Naive thymus-derived CD8-positive, alpha-beta T cell (primary cell): ENCODE measurements at places on chromosomes 5 and 9. TPM values are rescaled to one million over a fixed set of nuclear protein-coding genes. Genes with fewer than 3 reads are reported as not detected.

DNA sequence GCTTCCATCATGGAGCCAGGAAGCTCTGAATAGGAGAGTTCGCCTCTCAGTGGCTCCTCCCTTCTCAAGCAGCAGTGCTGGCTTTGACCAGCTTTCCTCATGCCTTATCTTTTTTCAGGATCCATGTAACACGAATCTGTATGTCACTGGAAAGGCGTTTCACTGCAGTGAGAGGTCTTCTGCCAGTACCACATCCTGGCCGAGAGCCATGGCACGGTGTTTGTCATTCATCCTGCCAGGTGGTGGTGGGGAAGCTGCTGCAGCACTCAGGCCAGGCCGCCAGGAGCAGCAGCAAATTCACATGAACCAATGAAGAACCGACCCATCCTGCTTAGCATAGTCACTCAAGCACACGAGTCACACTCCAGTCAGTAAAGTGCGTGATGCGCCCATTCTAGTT is 179.0 kb downstream of the FANCC start:
- no peak for DNase-seq

DNA sequence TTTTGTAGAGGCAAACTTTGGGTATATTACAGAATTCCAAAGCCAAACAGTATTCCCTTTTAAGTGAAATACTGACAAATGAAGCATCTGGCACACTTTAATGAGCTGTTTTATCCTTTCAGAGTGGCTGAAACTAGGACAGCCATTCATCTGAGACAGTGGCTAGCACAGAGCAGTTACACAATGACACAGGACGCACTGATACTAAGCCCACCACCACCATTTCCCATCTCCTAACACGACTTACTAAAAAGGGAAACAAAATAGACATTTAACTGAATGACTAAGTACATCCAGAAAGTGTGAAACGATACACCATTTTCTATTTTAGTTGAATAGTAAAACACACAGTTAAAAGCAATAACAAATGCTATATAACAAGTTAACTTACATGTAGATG is 120.4 kb upstream of the RETREG1 start:
- DNase-seq, result no peak

DNA sequence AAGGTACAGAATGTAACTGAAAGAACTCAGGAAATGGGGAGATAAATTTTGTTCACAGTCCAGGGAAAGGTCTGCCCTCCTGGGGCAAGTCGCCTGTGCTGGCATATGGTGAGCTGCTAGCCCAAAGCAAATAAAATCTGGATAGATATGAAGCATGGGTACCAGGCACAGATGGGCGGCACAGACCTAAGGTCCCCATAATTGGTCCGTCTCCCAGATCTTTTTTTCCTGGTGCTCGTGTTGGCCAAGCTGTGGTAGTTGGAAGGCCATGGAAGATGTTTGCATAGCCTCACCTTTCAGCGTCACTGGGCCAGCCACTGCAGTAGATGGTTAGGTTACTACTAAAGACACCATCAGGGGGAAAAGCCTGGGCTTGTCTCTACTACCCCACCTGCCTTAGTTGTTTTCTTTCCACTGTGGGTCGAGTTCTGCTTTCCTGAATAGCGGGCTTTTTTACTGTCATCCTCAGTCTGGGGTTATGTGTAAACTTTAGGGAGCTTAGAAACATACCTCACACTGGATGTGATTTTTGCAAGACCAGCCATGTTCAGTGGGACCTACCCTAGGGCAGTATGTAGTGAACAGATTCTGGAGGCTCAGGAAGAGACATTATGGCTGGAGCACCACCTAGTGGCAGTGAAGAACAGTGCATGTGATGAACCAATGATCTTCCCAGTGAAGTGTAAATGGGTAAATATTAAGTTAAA is 24.2 kb upstream of the GLRX start:
- peak; percentile 74 for DNase-seq

DNA sequence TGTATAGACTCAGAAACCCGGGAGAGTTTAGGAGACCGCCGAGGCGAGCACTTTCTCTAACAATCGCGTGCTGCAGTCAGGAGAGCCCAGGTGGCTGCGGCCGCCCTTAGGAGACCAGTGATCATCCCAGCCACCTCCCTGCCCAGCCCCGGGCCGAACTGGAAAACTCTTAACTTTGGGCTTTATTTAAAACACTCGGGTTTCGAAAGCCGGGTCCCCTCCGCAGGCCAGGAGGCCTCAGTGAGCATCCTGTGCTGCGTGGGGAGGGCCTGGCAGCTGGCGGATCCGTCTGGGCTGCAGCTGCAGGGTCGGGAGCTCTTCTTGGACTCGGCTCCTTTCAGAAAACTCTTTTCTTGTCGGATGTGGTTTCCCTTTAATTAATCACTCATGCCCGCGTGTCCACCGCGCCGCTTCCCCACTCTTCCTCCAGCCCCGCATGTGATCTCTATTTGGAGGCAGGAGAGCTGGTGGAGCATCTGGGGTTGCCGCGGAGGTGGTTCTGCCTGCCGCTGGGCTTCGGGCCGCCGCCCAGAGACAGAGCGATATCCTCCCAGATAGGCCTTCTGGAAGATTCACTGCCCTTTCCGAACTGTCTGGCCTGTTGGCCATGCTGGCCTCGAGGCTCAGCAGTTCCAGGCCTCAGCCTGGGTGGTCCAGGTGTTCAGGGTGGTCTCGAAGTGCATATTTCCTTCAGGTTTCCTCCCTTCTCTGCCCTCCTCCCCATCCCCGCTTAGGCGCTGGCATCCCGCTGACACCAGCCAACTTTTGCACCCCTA is 59.5 kb downstream of the TMEM174 start:
- DNase-seq, result no peak

GRCh38 chr9:120197605-120198004 is 382.4 kb downstream of the CDK5RAP2 start:
- DNase-seq, result no peak

- no peak for DNase-seq
Observed at GRCh38 chr5:131156385-131156784, 8.7 kb downstream of the HINT1 start.

DNA sequence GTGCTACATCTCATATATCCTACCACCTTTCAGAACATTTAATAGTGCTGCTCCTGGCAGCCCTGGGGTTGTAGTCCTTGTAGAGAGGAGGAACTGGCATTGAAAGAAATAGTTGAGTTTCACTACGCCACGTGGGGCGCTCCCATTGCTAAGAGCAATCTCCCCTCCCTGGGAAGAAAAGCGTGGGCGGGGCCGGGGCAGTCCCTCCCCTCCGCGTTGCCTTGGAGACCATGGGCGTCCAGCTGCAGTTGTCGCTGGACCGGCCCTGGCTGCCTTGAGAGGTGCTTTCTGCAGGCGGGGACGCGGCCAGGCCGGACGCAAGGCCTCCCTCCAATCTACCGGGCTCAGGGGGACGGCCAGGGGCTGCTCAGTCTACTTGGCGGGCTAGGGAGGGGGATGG is 368 bp upstream of the CCDC180 start:
- no peak for DNase-seq

GRCh38 chr5:3460416-3460815 is 135.2 kb upstream of the IRX1 start:
- no peak for DNase-seq

DNA sequence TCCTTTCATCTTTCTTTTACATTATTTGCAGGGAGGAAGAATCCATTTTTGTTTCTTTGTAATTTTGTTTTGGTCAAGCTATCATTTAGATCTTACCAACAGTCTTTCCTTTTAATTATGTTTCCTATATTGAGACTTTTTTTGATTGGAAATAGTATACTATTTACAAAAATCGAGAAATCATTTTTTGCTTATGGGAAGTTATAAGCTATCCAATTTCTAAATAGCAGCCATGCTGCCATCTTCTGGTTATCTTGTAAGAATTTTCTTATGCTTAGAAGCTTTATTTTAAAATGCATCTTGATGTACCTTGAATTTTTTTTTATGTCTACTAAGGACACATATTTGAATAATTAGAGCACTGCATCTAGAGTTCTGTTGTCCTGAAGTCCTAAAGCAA is 821.2 kb downstream of the PTPRD start:
- no peak for DNase-seq

GRCh38 chr5:173629628-173630027 is 13.2 kb upstream of the BOD1 start:
- DNase-seq, result no peak

DNA sequence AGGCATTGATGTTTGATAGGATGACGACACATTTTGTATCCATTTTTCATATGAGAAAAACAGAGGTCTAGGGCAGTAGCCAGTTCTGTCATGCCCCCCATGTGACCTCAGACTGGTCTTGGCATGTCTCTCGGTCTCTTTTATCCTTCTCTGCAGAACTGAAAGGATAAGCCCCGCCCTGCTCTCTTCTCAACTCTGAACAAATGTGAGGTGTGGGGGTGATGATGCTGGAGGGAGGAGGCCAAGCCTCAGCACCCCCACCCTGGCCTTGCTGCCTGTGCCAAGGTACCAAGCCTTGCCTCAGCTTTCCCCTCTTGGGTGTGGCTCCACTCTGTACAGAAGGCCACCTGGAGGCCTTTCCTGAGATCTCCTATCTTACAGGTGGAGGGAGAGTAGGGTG is 19.5 kb upstream of the CRB2 start:
- no peak for DNase-seq

GRCh38 chr5:74538206-74538661 is 102.3 kb downstream of the ENC1 start:
- no peak for DNase-seq

DNA sequence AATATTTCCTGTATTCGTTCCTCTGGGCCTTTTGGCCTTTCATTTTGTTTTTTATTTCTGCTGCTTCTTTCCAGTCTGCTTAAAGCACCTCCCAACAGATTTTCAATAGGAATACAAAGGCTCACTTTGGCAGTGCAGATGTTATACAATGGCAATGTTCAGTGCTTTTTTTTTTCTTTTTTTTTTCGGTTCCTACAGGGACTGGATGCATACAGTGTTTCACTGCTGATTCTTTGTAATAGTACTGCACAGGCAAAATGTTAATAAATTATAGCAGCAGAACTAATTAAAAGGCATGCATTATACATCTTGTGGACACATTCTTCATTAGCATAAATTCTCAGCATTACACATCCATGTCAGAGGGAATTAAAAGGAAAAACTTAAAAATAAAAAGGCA is 356.6 kb upstream of the C9orf72 start:
- no peak for DNase-seq

GRCh38 chr9:130570208-130570607 is 9.2 kb upstream of the FUBP3 start:
- no peak for DNase-seq

- DNase-seq, result peak; percentile 32
Observed at GRCh38 chr9:93061791-93062763, 3.6 kb downstream of the SUSD3 start.

DNA sequence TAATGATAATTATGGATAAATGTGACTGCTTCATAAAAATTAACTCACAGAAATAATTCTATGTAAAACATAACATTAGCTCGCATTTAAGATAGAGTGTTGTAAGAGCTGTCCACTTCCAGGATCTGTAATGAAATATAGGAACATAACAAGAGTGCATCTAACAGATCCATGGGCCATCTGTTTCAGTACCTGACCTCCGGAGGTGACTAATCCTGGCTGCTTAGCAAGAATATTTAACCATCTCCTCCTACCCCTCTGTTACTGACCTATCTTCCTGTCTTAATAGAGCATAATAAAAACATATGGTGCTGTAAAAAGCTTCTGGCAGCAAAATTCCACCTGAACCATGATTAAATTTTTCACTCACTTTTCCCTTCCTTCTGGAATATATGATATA is 7.1 kb downstream of the PLCXD3 start:
- DNase-seq, result no peak

DNA sequence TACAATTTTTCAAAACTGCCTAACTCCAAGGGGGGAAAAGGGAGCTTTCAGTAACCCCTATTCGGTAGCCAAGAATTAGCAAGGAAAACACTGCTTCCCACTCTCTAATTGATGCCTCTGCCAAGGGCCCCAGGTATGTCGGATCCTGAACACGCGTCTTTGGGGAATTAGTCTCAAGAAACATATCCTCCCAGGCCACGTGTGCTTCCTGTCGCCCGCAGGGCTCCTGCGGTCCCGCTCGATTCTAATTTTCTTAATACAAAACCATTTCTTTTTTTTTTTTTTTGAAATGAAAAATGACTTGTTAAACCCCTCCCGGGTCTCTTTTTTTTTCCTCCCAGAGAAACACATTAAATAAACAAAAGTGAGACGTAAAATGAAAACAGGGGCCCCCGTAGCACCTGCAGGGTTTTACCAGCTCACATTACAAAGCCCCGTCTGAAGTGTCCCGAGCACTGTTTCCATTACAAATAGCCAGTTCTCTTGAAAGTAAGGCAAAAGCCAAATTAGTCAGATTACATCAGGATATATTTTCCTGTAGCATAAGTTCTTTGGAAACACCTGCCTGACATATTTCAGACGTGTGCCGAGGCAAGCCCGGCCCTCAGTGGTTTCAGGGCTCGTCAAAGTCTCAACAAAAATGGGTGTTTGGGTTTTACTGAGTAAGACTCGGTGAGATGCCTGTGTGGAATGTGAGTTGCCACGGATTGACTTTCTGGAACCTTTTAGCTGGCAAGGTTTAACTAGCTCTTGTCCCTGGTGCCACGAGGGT is 21.5 kb downstream of the SMIM23 start:
- DNase-seq, result no peak

DNA sequence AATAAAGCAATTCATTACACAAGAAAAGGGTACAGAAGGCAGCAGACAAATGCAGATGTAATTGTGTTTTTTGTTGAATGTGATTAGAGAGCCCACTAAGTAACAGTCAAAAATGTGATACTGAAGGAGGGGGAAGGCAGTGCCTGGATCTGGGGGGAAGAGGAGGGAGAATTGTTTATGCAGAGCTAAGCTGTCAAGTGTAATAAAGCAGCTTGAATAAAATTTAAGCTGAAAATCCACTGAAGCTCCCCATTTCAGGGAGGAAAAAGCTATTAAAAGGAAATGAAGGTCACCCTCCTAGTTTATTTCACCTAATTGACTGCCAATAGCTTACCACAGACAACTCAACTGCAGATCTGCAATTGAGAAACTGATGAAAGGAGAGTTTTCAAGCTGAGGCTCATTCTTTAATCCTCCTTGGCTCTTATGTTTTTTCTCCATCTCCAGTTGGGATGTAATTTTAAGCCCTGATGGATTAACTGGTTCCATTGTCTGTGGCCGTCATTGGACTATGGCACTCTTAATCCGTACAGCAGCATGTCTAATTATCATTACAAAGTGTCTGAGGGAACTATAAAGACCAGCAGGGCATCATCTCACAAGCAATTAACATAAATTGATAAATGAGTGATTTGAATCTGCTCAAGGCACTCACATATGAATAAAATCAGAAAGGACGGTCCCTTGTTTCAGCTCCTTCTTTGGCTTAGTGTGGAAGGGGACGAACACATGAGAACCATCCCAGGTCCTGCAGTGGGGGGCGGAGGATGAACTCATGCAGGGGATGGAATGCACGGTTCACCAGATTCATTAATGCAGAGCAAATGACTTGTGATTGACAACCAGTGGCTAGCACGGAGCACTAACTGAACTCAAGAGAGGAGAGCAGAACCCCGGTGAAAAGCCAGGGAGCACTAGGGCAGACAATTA is 38.5 kb downstream of the TLE1 start:
- DNase-seq, result no peak

GRCh38 chr5:74186356-74187315 is 453.9 kb downstream of the ENC1 start:
- no peak for DNase-seq

Gene RICTOR
- polyA plus RNA-seq, result 11.2 TPM

Gene SCGB3A2
- not detected for polyA plus RNA-seq

Gene TLR4
- polyA plus RNA-seq, result 0.07 TPM

Gene IFT74
- 9.3 TPM for polyA plus RNA-seq

Gene FBLL1
- polyA plus RNA-seq, result not detected
